Vagina (tissue), 2 donors: ENCODE measurements at places on chromosomes 13 and 19.

DNA sequence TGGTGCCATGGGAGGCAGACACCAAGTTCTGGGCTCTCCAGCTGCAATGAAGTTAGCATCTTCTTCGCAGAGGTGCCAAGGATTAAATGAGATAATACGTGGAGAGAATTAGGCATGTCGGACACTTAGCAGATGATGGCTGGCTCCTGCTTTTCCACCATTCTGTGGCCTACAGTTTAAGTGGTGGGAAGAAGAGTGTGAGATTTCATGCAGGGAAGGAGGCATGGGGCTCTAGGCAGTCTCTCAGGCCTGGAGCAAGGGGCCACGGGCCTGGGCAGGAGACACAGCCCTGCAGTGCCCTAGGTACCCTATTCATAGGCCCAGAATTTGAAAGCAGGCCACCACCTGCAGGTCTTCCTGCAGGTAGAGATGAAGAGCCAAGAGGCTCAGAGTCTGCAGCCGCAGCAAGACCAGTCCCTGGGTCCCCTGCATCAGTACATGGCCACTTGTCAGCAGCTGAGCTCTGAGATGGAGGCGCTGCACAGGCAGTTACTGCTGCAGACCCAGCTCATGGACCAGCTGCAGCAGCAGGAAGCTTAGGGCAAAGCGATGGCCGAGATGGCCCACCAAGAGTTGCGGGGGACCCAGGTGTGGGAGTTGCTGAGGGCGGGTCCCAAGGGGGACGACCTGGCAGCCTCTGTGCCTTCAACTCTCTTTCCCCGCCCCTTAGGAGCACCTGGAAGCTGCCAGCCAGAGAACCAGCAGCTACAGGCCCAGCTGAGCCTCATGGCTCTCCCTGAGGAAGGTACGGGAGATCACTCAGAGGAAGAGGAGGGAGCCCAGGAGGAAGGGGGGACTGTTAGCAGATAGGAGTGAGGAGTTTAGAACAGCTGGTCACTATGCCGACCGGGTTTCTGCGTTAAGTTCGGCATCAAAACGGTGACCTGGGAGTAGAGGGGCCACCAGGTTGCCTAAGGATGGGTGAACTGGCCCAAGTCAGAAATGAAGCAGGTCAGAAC is 33.2 kb upstream of the ZNF492 start:
- peak; percentile 74 for DNase-seq

- DNase-seq: no peak
Observed at GRCh38 chr13:28819046-28819730, 951 bp upstream of the MTUS2 start.

GRCh38 chr13:50927701-50928100 is 18.1 kb downstream of the RNASEH2B start:
- DNase-seq: no peak

GRCh38 chr19:14337510-14337909 is 43.7 kb upstream of the ADGRE5 start:
- no peak for DNase-seq

DNA sequence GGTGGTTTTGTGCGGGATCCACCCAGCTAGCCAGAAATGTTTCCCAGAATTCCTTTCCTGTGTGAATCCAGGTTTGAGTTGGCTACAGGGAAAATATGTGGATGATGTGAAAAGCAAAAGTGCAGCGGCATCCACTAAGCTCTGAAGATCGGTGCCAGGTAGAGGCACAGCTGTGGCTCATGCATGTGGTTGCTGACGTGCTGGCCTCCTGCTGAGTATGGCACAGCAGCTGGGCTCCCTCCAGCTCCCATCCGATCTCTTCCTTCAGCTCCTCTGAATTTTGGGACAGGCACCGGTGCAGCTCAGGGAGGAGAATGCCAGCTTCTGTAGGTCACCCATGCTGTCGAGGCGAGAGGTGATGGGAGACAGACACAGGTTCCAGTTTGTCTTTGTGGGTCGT is 84.0 kb upstream of the GSX1 start:
- DNase-seq: no peak

- no peak for DNase-seq
Observed at GRCh38 chr13:98171900-98172589, 5.0 kb downstream of the RNF113B start.

DNA sequence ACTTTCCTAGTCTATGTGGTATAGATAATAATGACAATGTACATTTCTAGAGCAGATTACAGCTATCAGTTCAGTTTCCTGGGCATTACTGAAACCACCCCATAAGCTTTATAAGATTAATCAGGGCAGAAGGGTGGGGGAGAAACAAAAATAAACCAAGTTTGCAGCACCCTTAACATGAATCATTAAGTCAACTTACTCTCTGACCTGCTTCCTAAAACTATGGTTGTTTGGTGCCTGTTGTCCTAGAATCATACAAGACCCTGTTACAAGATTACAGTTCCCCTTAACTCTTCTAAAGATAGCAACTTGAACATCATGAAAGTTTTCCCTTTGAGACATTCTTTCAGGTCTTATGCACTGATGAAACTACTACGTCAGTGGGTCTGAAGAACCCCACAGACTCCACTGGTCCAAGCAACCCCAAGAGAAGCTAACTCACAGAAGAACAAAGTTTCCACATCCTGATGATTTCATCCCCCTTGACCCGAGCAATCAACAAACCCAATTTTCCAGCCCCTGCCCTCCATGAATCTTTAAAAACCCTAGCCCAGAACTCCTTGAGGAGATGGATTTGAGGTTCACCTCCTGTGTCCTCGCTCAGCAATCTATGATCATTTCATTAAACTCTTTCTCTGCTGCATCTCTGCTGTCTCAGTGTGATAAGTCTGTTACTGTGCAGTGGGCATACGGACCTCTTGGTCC is 336.5 kb downstream of the FOXO1 start:
- DNase-seq: no peak

GRCh38 chr19:37227996-37228395 is 10.0 kb downstream of the ZNF383 start:
- no peak for DNase-seq

DNA sequence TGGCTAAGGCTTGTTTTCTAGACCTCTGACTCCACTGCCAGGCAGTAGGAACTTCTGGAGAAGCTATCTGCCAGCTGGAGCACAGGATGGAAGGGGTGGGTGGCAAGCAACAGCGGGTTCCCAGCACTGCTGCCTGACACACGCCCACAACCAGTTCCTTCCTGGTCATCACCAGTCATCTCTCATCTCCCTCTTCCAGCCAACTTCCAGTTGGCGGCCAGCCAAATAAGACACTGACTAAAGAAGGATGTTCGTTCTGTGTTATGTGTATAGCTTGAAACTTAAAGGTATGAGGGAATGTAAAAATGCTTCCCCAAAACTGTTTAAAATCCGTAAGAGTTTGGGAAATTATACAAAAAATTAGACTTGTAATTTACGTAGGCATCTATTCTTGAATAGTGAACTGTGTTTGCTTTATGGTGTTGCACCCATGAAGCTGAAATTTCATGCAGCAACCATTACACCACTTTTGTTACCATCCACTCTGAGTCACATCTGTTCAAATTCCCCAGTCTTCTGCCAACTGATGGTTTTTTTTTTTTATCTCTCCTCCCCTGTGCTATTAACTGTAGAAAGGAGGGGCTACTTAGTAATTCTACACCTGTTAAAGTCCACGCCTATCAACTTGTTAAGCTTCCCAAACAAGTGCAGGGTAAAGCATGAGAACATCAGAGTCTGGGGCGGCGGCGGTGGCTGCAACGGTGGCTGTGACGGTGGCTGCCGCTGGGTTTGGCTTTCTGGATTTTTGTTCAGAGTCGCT is 86.2 kb upstream of the FRY start:
- no peak for DNase-seq

DNA sequence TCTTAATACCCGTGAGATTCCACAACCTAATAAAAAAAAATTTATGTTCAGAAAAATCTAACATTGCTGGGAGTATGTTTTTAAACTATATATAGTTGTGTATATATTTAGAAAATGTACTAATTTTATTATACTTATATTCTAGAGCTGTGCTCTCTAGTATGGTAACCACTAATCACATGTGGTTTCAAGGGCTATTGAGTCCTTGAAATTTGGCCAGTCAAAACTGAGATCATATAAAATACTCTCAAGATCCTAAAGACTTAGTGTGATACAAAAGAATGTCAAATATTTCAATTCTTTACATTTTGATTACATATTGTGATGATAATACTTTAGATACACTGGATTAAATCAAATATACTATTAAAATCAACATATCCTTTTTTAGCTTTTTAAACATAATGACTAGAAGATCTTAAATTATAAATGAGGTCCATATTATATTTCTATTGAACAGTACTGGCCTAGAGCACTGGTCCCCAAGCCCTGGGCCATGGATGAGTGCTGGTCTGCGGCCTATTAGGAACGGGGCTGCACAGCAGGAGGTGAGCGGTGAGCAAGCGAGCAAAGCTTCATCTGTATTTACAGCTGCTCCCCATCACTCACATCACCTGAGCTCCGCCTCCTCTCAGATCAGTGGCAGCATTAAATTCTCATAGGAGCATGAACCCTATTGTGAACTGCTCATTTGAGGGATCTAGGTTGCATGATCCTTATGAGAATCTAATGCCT is 176.5 kb upstream of the NBEA start:
- DNase-seq: no peak

DNA sequence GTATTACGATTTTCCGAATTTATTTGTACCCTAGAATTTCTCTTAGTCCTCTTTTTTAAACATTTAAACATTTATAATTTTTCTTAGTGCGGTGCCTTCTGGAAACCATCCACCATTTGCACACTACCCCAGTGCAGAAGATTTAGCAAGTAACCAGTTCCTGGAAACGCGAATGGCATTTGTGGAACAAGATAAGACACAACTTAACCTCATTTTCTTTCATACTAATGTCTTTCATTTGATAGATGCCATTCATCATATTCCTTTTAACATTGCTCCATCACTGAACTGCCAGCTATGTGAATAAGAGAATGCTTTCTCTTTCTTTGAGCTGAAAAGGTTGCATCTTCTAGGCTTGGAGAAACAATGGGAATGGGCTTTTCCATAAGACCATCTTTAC is 6.8 kb downstream of the FRY start:
- DNase-seq: no peak

DNA sequence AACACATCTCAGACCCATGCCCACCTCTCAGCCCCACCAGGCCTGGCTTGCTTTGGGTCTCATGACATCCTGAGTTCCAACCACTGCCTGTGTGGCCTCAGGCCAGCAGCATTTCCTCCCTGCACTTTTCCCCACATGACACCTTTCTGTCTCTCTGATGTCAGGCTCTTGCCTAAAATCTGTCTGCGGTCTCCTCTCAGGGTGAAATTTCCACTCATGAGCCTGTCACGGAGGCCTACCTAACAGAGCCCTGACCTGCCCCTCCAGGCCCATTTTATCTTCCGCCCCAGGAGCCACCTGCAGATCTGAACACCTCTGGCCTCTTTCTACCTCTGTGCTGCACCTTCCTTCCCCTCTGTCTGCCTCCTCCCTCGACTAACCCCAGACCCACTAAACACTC is 93.5 kb downstream of the ZDHHC20 start:
- DNase-seq: no peak

DNA sequence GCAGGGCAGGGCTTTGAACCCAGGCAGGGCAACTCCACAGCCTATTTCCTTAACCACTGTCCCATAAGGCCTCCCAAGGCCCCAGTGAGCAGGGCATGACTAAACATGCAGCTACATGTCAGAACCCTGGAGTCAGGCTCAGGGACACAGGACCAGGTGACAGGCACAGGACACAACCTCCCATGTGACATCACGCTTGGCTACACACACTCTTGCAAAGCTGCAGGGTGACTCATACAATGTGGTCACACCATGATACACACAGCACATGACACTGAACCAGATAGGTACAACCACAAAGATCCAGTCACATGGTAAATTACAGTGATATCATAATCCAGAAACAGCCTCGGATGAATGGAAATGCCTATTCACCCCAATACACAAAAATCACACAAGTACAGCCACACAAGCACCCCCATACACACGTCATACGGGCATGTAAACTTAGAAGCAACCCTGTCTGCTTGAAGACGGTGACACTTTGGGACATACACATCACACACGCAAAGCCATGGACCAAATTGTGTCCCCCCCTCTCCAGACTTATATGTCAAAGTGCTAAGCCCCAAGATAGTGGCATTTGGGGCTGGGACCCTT is 14.5 kb downstream of the KLK4 start:
- DNase-seq: no peak

DNA sequence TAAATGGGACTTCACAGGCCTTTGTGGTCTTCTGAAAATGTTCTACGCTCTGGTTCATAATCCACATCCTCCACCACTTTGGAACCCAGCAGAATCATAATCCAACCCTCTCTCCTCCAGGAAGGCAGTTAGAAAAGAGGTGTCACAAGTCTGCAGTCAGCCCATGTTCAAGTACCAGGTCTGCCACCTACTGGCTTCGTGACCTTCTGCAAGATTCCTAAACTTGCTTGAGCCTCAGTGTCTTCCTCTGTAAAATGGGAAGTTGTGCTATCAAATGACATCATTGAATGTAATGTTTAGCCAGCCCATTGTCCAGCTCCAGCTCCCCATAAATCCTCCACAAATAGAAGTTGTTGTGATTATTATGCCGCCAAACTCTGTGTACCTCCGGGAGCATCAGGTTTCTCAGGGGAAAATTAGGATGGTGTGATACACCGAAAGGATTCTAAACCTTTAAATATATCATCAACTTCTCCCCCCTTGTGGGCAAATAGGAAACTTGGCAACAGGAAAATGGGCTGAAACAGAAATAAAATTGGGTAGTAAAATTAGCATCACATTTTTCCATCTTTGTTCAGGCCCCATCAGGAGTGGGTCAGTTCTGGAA is 109.7 kb downstream of the NUFIP1 start:
- no peak for DNase-seq

DNA sequence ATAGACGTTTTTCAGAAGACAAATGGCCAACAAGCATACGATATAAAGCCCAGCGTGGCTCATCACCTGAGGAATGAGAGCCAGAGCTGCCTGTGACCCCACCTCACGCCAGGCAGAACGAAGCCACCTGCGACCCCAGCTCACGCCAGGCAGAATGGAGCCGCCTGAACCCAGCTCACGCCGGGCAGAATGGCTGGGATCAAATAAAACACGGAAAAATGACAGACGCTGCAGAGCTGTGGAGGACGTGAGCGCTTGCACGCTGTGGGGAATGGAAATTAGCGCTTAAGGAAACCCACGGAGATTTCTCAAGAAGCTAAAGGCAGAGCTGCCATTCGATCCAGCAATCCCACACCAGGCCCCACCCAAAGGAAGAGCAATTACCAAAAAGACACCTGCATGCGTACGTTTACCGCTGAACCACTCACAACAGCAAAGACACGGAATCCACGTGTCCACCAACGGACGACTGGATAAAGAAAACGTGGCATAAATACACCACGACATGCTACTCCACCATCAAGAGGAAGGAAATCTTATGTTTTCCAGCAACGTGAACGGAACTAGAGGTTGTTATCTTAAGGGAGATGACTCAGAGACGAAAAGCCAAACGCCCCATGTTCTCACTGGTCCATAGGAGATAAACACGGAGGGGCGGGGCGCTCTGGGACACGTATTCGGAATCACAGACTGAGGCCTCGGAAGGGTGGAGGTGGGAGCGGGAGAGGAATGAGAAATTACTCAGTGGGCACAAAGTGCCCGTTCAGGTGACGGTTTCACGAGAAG is 30.7 kb upstream of the C13orf46 start:
- no peak for DNase-seq
